Bronchial epithelial cell (primary cell): ENCODE measurements at places on chromosomes 6 and 20.

GRCh38 chr6:164178679-164179332 is 764.3 kb downstream of the QKI start:
- no peak for DNase-seq

GRCh38 chr6:17730078-17730704 is 23.5 kb upstream of the NUP153 start:
- peak; percentile 53 for DNase-seq

DNA sequence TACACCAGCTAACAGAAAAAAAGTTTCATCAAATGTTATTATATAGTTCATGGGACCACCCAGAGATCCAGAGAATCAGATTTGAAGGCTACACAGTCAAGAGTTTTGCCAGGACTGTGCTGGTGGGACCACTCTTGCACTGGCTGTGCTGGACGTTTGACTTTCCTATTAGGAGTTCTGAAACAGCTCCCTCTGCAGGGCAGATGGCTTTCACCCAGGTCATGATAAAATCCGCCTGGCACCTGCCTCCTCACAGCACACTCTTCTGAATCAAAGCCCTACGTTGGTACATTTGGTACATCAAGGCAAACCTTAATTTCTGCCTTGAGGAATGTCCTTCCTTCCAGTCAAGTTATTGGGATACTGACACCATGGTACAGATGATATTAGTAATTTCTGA is 302.1 kb downstream of the ZNF217 start:
- DNase-seq = no peak

GRCh38 chr6:102950967-102951366 is 1557.5 kb downstream of the GRIK2 start:
- DNase-seq = no peak

- no peak for DNase-seq
Observed at GRCh38 chr6:130720076-130720715, 107.0 kb upstream of the SMLR1 start.

DNA sequence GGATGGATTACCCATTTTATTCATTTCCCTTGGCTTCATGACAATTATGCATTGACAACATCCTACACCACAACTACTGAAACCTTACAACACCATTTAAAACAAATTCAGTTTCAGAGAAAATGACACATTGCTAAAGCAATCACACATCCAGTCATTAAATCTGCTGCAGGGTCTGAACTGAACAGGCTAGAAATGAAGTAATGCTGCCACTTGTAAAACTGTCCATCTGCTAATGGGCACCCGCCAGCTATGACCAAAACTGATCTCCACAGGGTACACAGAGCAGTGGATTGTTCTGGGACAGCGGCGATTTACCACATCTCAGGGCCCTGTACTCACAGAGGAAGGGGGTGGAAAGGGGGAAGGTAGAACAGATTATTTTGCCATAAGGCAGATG is 172.9 kb upstream of the FBXL4 start:
- DNase-seq = no peak

DNA sequence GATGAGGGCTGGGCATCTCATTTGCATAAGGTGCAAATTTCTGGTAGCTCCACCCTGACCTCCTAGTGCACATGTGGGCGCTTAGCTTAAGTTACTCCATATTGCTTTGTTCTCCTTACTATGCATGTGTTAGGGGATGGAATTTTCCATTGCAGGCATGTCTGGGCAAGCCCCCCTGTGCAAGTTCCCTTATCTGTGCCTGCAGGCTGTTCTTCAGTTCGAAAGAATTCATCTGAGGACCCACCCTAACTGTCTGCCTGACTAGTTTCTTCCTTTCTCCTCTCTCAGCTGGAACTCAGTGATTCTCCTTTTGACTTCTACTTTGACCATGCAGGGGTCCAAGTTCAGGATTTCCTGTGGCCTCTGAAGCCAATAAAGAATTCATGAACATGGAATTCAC is 30.2 kb downstream of the CCDC170 start:
- peak; percentile 50 for DNase-seq

DNA sequence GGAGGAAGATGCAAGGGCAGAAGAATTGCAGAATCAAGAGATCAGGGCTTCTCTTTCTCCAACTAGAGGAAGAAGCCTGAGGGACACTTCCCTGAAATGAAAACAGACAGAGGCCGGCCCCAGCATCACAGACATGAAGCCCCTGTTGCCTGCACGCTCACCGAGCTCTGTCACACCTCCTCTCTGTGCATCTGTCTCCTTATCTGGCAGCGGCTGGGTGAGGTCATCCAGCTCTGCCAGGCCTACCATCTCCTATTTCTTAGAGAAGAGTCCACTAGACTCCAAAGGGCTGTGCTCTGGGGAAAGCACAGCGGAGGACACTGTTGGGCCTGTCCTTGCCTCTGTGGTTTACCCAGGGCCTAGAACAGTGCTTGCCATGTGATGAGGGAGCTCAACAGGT is 71.9 kb upstream of the MLN start:
- no peak for DNase-seq

GRCh38 chr20:50821257-50821921 is 26.5 kb downstream of the BCAS4 start:
- no peak for DNase-seq

DNA sequence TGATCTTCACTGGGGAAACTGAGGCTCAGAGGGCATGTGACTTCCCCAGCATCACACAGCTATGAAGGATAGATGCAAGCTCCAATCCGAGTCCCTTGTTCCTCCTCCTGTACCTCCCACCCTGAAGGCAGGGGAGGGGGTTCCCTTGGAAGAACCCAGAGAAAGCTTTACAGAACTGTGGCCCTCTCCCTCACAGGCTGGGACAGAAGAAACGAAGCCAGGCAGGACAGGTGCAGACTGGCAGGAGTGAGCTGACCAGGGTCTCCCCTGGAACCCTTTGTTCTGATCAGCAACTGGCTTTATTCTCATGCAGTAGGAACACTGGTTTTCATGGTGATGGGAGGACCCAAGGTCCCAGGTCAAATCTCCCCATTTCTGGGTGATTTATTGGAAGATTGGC is 90.2 kb downstream of the TMEM242 start:
- DNase-seq = no peak

- no peak for DNase-seq
Observed at GRCh38 chr20:40849456-40849855, 160.4 kb upstream of the MAFB start.

- no peak for DNase-seq
Observed at GRCh38 chr6:133546098-133546497, 304.9 kb downstream of the EYA4 start.

DNA sequence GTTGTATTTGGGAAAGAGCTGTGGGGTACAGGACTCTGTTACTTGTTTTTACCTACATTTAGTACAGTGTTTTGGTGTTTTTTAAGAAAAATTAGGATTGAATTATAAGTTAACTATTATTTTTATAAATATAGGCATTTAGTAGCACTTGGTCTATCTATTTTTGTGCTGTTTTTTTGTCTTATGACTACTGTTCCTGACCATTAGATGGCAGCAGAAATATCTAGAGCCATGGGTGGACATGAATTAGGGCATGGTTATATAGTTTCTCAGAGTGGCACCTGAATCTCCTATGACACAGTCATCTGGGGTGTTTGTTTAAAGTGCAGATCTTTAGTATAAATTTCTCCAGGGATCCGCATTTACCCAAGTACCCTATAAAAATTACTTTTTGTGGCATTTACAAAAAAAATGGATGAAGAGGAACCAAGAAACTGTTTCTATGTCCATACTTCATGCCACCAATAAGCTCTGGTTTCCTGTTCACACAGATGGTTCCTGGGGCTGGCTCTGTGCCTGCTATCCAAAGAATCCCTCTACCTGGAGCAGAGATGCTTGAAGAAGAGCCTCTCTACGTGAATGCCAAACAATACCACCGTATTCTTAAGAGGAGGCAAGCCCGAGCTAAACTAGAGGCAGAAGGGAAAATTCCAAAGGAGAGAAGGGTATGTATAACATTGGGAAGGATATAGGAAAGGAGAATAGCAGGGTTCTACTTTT is 19.8 kb downstream of the NFYA start:
- DNase-seq = peak; percentile 43

DNA sequence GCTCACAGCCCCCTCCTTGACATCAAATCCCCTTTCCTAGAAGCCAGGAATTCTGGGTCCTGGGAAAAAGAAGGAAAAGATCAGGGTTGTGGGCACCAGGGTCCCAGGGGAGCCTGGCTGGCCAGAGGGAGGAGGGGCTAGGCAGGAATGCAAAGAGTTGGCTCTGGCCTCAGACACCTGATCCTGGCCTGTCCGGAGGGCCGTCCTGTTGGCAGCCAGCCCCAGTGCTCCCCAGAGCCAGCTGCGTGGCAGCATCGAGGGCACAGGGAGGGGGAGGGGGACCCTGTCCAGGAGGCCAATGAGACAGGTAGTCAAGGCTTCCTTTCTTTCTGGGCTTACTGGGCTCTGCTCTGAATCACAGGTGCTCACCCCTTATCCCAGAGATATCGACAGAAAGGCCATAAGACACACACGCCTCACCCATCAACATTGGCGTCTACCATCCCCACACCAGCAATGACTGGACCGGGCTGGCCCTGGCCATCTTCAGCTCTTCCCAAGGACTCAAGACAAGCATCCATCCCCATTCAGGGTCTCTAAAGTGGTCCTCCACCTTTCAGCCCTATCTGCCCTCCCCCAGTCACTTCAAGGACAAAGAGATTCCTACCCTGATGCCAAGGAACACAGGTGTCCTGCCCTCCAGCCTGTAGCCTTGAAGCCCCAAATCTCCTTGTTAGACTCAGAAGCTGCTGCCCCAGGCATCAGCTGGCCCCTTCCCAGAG is 723 bp downstream of the COL11A2 start:
- no peak for DNase-seq

DNA sequence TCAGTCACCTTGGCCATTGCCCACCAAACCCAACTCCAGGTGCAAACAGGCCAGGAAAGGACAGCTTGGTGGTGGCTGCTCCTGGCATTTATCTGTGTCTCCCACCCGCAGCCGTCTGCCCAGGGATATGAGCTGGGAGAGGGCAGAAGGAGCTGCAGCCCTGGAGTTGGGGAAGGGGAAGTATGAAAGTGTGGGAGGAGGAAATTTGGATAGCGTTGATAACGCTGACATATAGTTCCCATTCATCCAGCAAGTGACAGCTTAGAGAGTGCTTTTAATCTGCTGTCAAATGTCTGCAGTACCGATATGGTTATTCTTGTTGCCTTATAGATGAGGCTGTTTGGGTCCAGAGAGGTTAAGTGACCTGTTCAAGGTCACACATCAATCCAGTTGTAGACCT is 741 bp downstream of the KCNK16 start:
- DNase-seq = no peak

DNA sequence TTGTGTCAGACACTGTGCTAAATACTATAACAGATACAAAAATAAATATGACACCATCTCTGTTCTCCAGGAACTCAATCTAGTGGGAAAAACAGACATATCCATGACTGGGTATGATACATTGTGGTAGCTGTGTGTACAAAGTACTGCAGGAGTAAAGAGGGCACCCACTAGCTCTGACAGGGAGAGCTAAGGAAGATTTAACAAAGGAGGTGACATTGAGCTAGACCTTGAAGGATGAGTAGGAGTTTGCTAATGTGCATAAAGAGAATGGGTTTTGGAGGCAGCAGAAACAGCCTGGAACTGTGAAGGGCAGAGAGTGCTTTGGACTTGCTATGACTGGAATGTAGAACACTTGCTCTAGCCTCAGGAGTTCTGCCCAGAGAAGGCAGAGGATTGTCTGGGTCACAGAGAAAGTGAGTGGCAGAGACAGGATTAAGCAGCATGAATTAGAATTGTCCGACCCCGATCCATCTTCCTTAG is 14.4 kb downstream of the MMP24 start:
- DNase-seq = no peak

- DNase-seq = no peak
Observed at GRCh38 chr20:50784464-50784863, 10.4 kb upstream of the BCAS4 start.

- DNase-seq = no peak
Observed at GRCh38 chr20:13059398-13060136, 50.8 kb downstream of the SPTLC3 start.

DNA sequence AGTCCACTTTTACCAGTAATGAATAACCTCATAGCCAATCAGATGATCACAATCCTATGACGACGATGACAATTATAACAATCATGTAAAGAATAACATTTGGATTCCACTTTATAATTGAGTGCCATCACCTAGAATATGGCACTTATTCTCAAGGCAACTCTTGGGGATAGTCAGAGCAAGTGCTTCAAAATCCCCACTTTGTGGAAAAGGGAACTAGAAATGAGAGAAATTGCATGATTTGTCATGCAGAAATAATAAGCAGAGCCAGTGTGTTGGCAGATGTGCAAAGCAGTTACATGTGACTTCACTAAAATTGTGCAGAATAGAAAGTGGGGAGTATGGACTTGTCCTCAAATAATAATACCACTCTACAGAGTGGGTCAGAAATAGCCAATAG is 41.3 kb downstream of the FRK start:
- no peak for DNase-seq

DNA sequence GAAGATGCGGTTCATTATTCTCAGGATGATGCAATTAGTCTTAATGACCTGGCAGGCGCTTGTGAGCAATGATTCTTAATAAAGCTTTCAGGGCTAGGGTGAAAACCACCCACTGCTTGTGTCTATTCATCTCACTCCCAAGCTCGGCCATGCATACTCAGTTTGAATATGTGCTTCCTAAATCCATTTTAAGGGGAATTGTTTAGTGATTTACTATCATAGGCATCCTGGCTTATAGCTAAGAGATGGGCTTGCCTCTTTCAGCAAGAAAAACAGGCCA is 141.1 kb upstream of the SLC24A3 start:
- DNase-seq = no peak

- DNase-seq = peak; percentile 35
Observed at GRCh38 chr6:73696966-73697655, 1.1 kb downstream of the CD109 start.

- no peak for DNase-seq
Observed at GRCh38 chr6:11467364-11467763, 70.2 kb upstream of the TMEM170B start.
